Stimulated activated CD4-positive, alpha-beta T cell treated with anti-CD3 and anti-CD28 coated beads, Interleukin-15, amount 100 ng/mL, for 1 hour (primary cell): ENCODE measurements at places on chromosomes 5 and 9.

DNA sequence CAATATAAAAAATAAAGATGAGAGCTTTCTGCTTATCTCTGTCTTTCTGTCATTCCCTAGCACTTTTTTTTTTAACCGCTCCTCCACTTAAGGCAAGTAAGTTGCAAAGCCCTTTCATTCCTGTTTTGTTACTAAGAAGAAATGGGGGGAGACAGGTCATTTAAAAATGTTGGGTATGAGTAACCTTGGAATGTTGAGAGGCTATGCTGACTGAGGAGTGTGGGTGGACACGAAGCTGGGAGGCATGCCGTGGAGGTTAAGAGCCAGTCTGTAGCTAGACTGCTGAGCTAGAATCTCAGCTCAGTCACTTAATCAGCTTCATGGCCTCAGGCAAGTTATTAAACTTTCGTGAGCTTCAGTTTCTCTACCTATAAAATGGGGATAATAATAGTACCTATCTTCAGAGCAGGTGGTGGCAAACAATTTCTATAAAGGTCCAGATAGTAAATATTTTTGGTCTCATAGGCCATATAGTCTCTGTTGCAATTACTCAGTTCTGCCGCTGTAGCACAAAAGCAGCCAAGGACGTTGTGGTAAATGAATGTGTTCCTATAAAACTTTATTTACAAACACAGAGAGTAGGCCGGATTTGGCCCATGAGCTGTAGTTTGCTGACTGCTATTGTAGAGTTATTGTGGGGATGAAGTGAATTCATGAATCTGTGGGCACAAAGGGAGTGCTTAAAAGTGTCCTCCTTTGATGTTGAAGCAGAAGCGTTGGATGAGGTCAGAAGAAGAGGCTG is 220.0 kb downstream of the GABBR2 start:
- no peak for DNase-seq

GRCh38 chr5:68919988-68920490 is 173.8 kb upstream of the SLC30A5 start:
- DNase-seq: no peak

- no peak for DNase-seq
Measured at GRCh38 chr5:136636001-136636400, 270.7 kb upstream of the TRPC7 start.

GRCh38 chr9:132610661-132611060 is 28.3 kb downstream of the BARHL1 start:
- no peak for DNase-seq

DNA sequence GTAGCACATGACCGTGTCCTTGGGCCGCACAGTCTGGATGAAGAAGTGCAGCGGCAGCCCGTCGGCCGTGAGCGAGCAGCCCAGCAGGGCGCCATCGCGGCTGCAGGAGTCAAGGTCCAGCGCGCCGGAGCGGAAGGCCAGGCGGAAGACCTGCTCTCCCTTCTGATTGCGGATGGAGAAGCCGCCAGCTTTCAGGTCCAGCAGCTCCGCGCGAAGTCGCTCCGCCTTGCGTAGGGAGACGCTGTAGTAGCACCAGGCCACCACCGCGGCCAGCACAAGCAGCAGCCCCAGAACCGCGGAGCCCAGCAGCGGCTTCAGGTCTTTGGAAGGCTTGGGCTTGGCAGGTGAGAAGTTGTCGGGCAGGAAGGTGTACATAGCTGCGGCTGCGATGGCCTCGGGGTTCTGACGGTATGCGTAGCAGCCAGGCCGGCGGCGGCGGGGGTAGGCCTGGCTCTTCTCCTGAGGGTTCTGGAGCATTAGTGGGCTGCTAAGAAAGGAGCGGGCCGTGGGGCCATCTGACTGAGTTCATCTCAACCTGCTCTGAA is 4.2 kb downstream of the MYORG start:
- DNase-seq: no peak

GRCh38 chr9:104482921-104483570 is 21.0 kb upstream of the OR13F1 start:
- DNase-seq: no peak

GRCh38 chr9:136563646-136564325 is 17.9 kb upstream of the NOTCH1 start:
- DNase-seq: no peak

GRCh38 chr5:111853748-111854147 is 96.8 kb upstream of the NREP start:
- no peak for DNase-seq

- no peak for DNase-seq
Measured at GRCh38 chr9:37300620-37301019, 121.9 kb upstream of the GRHPR start.

GRCh38 chr5:125120012-125120411 is 373.6 kb upstream of the ZNF608 start:
- no peak for DNase-seq

DNA sequence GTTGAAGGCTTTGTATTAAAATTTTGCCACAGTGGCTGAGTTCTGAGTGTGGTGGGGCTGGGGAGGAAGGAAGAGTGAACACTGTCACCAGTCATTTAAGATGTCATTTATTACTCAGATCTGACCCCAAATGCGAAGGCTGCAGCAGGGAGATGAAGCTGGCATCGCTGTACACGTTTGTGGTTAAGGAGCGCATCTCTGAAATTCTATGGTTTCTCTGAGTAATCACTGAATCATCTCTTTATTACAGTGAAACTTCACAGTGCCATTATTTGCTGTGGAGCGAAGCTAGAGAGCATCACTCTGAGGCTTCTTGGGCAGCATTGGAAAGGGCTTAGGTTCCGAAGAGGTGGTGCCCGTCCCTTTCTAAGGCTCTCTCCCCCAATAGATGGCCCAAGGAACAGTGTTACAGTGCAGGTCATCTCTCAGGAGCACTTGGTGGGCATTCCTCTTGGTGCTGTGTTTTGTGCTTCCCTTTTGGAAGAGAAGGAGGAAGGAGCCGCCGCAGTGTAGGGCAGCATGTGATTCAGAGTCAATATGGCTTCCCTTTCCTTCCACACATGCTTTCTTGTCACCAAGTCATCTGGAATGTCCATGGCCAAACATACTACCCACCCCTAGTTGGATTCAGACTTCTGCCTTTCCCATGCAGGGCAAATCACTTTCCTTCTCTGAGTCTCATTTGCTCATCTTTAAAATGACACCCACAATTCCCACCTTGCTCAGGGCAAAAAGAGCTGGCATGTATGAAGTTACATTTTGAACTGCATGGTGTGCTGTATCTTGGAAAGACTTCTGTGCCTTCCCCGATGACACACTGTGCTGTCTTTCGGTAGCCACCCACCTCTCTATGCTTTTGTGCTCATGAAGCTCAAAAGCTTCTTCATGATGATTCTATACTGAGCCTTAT is 9.3 kb upstream of the TEX48 start:
- peak; percentile 27 for DNase-seq

- DNase-seq: no peak
Measured at GRCh38 chr5:102289251-102289899, 6.7 kb downstream of the SLCO4C1 start.

GRCh38 chr5:177015156-177015555 is 7.3 kb upstream of the ZNF346 start:
- no peak for DNase-seq

GRCh38 chr5:173689737-173690360 is 73.4 kb upstream of the BOD1 start:
- DNase-seq: no peak

DNA sequence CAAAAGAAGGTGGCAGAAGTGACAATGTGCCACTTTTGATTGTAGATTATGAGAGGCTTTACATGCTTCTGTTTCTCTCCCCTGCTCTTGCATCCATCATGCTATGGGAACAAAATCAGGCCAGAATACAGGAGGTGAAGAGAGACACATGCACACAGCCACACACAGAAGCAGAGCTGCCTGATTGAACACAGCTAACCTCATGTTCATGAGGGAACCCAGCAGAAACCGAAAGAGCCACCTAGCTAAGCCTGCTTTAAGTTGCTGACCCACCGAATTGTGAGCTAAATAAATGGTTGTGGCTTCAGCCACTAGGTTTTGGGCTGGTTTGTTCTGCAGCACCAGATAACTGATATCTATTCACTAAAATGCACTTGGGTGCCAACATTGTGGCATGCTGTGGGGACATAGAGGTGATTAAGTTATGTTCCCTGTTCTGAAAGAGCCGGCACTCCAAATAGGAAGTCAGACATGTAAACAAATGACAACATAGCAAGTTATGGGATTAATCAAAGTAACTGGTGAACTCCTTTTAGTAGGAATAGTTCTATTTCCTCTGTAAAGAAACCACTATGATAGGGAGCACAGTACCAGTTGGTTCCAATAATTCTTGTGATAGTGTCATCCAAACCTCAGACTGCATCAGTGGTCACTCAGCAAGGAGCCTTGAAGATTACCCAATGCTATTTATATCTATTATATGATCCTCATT is 93.6 kb upstream of the TNC start:
- DNase-seq: no peak

DNA sequence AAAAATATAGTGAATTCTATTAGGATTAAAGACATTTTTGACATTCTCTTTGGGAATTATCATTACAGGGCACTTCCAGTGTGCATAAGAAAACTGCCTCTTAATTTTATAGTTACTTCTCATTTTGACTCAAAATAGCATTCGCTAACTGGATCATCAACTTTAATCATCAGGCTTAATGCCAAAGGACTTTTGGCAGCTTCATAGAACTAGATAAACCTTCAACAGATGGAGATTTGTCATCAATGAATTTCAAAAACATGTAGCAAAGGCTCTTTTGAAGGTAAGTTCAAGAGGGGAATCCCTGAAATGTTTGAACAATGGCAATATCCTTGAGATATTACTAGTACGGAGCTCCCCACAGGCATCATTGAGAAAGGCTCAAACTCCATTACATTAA is 447.2 kb downstream of the PDE4D start:
- no peak for DNase-seq

DNA sequence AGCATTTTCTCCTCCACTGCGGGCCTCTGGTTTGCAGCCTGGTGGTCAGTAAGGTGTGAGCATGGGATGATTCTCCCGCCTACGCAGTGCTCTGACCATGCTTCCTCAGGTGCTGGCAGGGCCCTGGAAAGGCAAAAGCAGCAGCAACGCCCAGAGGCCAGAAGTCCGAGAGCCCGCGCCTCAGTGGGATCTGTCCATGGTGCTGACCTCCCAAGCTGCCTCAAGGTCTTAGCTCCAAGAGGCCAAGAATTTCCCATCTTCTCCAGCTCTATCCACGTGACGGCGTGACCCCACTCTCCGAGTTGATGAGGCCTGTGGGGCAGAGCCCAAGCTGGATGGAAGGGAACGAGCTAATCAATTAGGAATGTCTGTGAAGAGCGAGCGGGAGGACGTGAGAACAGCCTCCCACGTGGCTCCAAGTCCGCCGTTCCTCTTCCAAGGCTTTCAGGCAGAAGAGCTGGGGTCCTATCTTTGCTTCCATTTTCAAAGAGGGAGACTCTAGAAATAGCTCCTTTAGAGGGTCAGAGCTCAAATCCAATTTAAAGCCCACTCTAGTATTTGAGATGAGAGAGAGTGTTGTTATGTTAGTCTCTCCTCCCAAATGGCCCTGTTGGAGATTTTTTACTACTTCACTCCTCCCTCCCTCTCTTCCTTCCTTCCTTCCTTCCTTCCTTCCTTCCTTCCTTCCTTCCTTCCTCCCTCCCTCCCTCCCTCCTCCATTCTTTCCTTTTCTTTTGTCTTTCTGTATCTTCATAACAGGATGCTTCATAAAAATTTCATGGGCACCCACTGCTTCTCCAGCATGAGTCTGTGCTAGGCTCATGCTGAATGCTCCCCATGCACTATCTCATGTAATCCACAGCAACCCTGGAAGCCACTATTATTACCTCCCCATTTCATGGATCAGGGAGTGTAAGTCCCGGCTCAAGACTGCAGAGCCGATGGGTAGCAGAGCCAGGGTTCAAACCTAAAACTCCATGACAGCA is 69.3 kb downstream of the OLFM1 start:
- no peak for DNase-seq

DNA sequence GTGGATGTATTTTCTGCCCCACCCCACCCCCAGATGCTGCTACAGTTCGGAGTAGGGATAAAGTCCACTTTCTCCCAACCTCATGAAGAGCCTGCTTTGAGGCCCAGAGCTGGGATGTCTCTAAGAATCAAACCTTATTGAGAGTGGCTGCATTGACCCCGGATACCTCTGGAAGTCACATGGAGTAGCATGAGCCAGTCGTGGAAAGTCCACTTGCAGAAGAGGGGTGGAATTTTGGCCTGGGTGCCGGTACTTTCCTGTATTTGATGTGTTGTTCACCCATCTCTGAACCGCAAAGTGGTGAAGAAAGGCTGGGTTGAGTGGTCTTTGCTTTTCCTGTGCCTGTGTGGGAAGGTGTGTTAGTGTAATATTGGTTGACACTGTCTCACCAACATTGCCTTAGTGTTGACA is 3.7 kb downstream of the OTULIN start:
- DNase-seq: no peak

DNA sequence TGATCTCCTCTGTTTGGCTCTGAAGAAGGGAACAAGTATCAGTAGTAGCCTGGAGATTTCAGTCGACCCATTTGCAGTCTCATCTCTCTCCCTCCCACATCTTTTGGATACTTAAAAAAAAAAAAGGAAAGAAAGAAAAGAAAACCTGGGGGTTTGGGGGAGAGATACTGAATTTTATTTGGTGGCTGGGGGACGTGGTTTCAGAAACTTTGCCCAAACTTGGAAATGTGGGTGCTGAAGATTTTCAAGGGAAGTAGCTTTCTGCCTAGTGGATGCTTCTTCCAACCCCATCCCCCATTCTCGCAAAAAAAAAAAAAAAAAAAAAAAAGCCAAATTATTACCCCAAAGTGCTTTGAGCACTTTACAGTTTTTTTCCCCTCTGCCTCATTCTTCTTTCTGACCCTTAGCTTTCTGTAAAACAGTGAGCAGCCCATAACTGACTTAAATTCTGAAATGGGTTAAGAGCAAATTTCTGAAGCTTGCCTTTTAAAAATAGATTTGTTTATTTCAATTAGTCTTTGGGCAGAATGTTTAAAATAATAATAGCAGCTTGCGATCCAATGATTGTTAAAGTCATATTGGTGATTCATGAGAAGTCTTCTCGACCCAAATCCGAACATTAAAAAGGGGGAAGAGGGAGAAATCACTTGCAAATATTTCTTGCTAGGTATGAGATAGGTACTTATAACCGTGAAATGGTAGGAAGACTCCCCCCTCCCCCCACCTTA is 894 bp downstream of the FST start:
- no peak for DNase-seq
